ENCODE measurements at places on chromosomes 7 and 10.
A peak's percentile ranks its signal among the peaks of the same experiment; 100 is the strongest.

DNA sequence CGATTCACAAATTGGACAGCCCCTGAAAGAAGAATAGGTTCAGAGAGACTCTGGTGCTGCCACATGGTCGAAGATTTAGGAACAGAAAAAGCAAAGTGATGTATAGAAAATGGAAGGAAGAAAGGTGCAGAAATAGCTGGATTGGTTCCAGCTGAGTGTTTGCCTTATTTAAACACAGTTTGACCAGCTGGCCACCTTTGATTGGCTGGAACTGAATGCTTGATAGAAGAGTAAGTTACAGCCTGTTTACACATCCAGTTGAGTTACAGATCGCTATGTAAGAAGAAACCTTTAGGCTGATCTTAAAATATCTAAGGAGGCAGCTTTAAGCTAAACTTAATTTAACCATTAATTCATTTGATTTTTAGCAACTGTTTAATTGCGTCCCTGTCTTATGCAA is 40.3 kb upstream of the KAT6B start:
- no peak for DNase-seq

- DNase-seq = peak; percentile 70
Observed at GRCh38 chr7:120273476-120273975, 551 bp downstream of the KCND2 start.

GRCh38 chr7:46654546-46655443 is 733.7 kb upstream of the IGFBP3 start:
- no peak for DNase-seq

DNA sequence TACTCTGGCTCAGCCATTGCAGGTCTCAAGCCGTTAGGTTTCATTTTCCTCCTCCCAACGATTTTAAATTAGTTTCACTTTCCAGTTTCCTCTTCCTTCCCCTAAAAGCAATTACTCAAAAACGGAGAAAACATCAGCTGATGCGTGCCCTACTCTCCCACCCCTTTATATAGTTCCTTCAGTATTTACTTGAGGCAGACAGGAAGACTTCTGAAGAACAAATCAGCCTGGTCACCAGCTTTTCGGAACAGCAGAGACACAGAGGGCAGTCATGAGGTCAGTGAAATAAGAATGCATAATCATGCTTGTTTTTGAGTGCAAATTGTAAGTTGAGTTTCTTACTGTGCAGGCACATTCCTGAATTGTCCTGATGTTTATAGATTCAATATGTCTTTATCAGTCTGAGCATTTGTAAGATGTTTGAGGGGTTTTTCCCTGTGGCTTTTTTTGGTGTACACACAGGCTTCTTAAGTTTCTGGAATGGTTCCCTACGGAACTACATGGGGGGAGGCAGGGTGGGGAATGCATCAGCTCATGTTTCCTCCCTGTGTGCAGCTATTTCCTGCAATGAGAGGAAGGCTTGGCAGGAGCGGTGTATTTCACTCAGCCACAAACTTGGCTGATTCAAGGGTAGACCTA is at the start of gene IFIT3:
IFIT3 (plus strand) TSS at position 195 of the 639 bp plus-strand sequence; CDS start at position 272, 77 bp downstream.
- peak; percentile 29 for DNase-seq

DNA sequence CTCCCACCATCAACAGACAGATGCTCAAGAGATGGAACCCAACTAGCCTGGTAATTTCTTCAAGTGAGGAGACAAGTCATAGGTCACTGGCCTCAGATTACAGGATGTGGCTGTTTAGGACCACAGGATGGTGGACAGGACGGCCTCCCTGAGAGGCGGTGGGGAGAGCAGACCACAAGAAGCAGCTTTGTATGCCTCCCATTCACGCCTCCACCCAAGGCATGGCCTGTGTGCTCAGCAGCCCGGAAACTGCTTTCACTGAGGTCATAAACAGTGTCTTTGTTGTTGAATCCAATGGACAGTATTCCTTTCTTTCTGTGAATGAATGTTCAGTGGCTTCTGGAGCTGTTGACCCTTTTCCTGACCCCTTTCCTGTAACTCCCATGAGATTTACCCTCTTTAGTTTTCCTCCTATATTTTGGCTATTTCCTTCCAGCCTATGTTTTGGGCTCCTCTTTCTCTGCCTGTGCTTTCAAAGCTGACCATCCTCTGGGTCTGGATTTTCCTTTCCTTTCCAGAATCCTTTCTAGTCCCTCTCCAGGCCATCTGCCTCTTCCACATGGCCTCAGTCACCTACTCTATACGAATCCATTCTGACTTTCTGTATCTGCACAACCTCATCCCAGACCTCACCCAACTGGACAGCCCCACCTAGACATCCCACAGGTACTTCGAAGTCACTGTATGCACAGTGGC is 32.4 kb upstream of the INPP5F start:
- DNase-seq = peak; percentile 69

DNA sequence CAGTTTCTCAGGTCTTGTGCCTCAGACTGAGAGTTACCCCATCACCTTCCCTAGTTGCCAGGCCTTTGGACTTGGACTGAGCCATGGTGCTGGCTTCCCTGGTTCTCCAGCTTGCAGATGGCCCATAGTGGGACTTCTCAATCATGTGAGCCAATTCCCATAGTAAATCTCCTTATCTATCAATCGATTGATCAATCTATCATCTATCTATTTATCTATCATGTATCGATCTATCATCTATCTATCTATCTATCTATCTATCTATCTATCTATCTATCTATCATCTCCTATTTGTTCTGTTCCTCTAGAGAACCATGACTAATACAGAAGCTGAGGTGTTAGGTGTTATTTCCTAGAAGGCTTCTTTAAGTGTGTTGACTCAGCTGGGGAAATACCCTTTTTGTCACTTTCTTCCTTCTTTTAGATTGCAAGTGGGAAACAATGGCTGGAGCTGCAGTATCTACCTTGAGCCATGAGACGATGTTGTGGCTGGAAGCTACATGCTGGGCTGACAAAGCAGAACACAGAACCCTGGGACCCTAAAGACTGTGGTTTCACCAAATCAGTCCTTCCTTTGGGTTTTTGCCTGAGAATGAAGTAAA is 234.7 kb upstream of the GLI3 start:
- no peak for DNase-seq

GRCh38 chr10:133187906-133188681 is 28.1 kb downstream of the KNDC1 start:
- no peak for DNase-seq

DNA sequence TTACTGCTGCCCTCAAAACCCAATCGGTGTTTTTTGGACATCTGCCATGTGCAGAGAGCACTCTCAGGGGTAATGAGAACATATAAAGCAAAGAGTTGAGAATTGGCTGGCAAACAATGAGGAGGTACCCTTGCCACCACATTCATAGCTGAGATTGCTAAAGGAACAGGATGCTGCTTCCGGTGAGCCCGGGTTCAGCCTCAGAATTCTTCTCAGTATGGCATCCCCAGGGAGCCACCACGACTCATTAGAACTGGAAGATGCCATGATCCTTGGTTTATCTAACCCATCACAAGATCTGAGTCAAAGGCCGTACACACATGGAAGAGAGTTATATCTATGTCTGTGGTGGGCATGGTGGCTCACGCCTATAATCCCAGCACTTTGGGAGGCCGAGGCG is 174.4 kb downstream of the ARID5B start:
- no peak for DNase-seq

DNA sequence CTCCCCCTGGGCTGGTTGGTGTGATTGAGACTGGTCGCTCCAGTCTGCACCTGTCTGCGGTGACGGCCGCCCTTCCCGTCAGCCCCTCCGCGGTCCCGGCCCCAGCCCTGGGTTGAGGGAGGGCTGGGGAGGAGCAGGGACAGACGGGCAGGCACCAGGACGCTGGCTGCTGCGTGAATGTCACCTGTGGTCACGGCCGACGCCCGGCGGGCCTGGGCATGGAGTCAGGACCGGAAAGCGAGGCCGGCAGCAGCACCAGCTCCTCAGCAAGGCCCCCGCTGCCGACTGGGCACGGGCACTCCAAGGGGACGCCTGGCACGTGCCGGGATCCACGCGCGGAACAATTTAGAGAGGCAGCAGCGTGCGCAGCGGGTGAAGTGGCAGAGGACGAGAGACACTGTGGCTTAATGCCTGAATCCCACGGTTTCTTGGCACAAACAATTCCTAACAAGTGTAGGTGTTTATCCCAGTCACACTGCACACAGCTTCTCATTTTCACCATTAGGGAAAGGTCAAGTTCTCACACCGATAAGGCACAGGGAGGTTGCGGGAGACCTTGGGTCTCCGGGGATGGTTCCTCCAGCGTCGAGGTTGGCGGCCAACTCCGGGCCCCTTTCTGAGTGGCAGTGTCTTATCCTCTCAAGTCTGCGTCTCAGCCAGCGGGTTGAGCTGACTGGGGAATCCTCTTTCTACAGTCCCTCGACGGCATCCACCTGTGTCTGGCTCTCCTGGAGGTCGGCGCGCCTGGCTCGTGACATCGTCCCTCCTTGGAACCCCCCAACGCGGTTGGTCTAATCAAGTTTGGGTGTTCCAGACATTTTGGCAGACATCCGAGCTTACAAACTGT is 66.4 kb upstream of the ADGRA1 start:
- DNase-seq = no peak

DNA sequence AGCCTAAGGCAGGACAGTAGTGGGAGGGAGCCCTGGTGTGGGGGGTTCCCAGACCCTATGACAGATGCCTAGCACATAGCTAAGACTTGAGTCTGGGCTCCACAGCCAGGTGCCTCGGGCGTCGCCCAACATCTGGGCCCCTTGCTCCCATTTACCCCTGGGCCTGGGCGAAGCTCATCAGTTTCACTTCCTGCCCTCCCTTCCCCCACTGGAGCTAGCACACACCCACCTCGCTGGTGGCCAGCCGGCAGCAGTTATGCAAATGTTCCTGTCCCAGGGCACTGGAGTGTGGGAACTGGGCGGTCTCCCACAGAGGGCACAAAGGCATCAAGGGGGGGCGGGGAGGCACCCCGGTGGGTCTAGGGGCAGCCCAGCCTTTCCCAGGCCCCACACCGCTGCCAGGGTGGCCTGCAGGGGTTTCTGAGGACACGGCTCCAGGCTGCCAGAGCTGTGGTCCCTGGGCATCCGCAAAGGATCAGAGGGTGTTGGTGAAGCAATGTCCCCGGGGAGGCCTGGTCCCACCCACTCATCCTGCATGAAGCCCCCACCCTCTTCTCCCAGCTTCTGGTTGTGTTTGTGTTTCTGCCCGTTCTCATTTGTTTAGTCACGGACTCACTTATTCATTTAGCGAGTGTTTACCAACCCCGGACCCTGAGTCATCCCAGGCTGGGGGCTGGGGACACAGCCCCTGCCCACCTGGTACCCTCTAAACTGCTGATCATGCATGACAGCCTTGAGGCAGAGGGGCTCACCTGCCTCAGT is 20.4 kb downstream of the SH2B2 start:
- peak; percentile 83 for DNase-seq

All from GM10248 (cell line).